T-helper 2 cell (primary cell): ENCODE measurements at places on chromosomes 1 and 21.

GRCh38 chr1:94100785-94101612 lies 19.9 kb downstream of the ABCA4 start:
- no peak for DNase-seq

DNA sequence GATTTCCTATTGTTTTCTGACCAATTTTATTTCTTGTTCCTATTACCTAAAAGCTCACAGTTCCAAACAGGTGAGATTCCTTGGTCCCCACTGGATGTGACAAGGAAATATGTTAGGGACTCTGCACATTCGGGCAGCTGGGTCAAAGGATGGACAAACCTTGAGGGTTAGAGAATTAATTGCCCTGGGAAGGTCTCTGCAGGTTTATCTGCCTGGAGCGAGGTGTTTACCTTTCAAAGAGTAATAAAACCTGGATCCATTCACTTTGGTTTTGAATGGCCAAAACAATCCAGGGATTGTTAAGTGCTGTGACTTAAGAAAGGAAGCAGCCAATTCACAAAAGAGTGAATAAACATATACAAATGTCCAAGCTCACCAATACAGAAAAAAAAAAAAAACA lies 33.6 kb upstream of the RAB4A start:
- DNase-seq, result no peak

GRCh38 chr1:246139745-246140182 lies 367.3 kb downstream of the SMYD3 start:
- DNase-seq, result no peak

GRCh38 chr1:107680579-107680985 lies 284.4 kb downstream of the VAV3 start:
- no peak for DNase-seq

GRCh38 chr1:26772687-26773086 lies 15.1 kb upstream of the PIGV start:
- no peak for DNase-seq

- no peak for DNase-seq
Measured at GRCh38 chr21:43603233-43603626, 56.1 kb downstream of the HSF2BP start.

DNA sequence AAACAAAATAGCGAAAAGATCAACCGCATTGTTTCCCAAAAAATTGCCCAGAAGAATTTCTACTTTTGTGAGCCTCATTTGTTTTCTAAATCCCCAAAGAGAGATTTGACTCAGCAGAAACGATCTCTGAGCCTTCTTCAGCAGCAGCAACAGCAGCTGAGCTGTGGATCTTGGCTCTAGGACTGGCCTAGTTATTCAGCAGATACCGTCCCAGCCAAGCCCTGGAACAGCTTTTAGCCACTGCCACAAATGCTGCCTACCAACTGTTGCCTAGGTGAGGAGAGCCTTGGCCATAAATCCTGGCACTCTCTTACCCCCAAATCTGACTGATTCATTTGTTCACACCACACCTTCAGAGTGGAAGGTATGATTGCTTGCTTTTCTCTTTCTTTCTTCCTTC lies 320.1 kb downstream of the TGFB2 start:
- DNase-seq, result no peak

DNA sequence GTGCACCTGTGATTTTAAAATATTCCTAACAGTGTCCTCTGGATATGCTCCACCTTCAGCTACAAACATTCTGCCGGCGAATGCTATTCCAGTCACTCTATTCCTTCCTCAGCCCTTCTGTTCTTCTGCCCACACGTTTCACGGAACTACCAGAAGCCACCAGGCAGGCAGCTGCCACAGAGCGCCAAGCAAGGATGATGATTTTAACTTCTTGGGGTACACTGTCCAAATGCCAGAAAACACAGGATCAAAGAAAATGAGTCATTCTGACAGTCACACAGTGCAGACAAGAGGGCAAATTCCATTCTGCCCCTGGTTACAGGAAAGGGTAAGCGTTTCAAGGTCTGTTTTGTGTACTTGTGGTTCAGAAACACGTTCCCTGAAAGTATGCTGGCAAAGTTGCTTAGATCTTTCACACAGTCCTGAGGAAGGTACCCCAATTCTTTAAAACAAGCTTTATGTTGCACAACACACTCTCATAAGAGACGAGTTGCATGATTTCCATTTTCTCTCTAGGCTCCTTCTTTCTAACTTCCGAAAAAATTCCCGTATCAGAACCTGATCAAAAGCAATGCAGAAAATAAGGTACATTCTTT lies 508.3 kb upstream of the PKN2 start:
- DNase-seq, result no peak

DNA sequence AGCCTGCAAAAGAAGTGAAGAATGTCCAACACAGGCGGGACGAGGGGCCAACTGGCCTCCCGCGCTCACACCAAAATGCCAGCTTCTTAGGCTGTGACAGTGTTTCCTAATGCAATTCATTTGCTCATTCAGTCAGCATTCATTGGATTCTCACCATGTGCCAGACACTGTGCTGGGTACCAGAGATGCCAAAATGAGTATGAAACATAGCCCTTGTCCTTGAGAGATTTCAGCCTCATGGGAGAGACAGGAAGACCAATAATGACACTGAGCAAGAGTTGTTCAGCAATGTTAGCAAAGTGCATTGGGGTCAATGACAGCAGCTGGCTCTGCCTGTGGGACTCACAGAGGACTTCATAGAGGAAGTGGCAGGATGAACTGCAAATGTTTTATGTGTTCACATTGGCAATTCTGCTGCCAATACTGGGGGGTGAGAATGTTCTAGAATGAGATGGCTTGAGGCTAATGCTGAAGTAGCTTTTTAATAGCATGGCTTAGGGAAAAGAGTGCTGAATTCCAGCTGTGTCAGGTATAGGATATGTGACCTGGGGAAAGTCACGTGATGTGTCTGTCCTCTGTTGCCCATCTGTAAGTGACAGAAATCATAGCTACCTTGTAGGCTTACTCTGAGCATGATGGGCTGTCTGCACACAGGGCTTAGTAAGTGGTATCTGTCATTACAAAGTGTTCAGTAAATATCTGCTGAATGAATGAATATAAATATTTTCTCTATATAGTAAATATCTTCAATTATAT lies 58.3 kb upstream of the KIF26B start:
- no peak for DNase-seq

DNA sequence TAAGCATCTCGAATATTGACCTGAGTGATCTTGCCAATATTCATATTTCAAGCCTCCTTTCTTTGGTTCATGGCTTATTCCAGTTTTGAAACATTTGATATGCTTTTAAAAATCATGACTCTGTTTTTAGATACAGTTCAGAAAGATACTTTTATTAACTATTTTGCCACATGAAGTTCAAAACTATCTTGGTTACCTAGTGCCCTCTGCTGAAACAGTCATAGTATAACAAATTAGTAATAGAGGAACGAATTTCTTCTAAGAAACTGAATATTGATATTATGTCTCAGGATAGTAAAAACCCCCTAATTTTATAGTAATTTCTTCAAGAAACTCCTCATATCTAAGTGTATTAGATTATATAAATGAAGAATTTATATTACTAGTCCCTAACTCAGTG lies 52.6 kb upstream of the RC3H1 start:
- no peak for DNase-seq

DNA sequence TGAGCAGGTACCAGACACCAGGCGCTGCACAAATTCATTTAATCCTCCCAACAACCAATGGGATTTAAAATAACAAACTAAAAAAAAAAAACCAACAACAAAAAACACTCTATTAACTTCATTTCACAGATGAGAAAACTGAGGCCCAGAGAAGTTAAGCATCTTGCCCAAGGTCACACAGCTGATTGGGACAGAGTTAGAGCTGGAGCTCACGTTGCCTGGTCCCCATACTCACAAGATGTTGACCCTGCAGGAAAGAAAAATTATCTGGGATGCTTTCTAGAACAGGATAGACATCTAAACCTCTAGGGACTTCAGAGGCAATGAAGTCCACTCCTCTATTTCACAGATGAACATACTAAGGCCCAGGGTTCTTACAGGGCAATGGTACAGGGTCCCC lies 175.3 kb downstream of the PSMG1 start:
- DNase-seq, result no peak
